Spinal cord (tissue), 10 donors: ENCODE measurements at places on chromosomes 5 and 9.

- DNase-seq = no peak
Measured at GRCh38 chr9:17587113-17587512, 8.2 kb downstream of the SH3GL2 start.

DNA sequence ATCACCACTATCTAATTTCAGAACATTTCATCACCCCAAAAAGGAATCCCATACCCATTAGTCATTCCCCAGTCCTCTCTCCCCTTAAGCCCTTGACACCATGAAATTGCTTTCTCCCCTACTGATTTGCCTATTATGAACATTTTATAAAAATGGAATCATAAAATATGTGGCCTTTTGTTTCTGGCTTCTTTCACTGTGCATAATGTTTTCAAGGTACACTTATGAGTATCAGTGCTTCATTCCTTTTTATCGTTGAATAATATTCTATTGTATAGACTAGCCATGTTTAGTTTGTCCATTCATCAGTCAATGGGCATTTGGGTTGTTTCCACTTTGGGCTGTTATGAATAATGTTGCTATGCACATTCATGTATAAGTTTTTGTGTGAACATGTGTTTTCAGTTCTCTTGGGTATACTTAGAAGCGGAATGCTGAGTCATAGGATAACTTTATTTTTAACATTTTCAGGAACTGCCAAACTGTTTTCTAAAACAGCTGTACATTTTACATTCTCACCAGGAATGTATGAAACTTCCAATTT is 40.4 kb upstream of the FGF1 start:
- DNase-seq = no peak

GRCh38 chr9:17165764-17166163 is 30.9 kb downstream of the CNTLN start:
- DNase-seq = no peak

GRCh38 chr5:123585871-123586270 is 73.9 kb downstream of the CSNK1G3 start:
- DNase-seq = no peak

- no peak for DNase-seq
Measured at GRCh38 chr5:67333171-67333570, 136.6 kb upstream of the CD180 start.

DNA sequence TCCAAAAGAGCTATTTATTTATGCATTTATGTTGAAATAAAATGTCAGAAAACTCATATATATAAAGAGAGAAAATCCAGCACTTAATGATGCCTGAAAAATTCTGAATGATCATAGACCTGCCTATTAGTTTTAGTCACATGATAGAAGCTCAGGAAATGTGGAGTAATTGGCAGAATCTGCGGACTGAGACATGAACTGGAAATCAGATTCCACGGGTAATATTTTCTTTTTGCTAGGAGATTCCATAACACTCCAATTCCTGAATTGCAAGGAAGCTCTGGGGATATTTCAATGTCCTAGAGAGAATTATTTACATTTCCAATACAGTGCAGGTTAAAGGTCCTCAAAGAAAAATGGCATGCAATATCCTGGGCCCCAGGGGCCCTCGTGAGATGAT is 778.8 kb downstream of the SEMA5A start:
- no peak for DNase-seq

DNA sequence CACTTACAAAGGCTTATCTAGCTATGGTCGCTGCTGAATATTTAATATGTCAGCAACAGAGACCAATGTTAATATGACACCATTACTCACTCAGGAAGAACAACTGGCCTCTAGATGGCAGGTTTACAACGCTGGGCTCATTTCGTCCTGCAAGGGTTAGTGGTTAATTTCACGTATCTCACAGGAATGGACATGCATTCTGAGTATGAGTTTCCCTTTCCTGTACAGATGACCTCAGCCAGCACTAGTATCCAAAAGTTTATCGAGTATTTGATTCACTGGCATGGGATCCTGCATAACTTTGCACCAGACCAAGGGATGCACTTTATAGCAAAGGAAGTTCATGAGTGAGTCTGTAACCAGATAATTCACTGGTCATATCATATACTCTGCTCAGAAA is 8.7 kb upstream of the TRPC7 start:
- no peak for DNase-seq

GRCh38 chr5:58615972-58616371 is 33.1 kb downstream of the RAB3C start:
- DNase-seq = no peak

DNA sequence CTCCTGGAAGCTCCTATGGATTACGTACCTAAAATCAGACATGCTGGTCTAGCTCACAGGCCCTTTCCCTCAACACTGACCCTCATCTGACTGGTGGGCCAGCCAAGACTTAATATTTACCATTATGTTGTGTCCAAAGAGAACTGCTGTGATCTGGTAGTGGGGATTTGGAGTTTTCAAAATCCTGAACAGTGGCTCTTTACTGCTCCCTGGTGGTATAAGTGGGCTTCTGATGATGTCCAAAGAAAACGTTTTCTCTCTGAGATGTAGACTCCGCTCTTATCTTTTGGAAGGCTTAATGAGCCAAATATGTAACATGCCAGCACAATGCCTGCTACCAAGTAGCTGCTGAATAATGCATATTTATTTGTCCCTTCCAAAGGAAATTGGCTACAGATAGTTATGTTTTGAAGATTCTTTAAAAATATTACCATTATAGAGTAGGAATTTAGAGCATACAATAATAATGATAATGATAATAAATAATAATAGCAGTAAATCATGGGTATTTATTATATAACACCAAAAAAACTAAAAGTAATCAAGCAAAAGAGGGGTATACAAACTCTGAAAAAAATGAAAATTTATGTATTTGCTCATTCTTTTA is 406.6 kb upstream of the TNC start:
- DNase-seq = peak; percentile 74

DNA sequence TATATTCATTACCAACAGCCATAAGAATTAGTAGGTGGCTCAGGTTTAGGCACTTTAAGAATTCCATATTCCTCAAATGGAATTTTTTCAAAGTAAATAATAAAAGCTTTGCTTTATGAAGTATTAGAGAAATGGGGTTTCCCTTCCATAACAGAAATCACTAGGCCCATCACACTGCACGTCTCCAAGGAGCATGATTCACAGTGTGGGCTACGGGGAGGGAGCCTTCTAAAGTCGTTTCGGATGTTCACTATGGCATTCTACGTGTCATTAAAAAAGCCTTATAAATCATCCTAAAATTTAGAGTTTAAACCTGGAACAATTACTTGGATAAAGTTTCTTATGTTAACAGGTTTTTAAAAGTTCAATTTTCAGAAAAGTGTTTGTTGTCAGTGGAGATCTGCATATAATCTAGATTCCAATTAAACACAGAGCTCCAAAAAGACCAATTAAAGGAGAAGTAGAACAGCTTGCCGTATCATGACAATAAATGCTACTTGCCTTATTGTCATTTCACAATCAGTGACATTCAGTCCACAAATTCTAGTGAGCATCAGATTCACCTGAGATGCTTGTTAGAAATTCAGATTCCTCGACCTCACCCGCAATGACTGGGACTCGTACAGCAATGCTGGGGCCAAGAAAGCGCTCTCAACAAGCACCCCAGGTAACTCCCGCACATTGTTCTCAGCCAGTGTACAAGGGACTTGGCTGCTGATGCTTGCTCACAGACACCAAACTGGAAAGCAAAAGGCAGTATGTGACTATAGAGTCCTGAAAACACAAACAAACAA is 115.7 kb downstream of the NFIB start:
- no peak for DNase-seq

DNA sequence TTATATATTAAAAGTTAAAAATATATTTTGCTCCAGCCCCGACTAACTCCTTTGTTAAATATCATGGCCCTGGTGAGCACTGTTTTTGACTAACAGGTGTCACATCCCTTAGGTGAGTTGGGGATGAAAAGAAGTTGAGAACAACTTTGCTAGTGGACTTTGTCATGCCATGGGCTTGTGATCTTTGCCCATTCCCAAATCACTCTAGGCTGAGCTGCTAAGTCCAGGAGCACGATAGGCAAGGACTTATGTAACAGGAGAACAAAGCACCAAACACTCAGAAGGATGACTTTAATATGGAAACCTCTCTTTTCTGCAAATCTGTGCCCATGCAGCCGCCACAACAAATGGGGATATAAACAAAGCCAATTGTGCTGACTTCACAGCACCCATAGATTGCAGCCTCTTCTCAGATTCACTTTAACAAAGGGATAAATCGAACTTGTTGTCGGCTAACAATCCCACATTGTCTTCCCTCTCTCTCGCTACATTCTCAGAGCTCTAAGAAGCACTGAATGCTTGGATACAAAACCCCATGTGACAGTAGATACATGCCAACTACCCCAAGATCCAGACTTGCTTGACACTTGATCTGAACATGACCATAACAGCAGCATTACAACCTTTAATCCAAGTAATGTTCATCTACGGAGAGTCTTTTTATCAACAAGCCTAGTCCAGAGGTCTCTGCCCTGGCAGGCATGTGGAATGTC is 86.8 kb upstream of the CD180 start:
- DNase-seq = no peak

DNA sequence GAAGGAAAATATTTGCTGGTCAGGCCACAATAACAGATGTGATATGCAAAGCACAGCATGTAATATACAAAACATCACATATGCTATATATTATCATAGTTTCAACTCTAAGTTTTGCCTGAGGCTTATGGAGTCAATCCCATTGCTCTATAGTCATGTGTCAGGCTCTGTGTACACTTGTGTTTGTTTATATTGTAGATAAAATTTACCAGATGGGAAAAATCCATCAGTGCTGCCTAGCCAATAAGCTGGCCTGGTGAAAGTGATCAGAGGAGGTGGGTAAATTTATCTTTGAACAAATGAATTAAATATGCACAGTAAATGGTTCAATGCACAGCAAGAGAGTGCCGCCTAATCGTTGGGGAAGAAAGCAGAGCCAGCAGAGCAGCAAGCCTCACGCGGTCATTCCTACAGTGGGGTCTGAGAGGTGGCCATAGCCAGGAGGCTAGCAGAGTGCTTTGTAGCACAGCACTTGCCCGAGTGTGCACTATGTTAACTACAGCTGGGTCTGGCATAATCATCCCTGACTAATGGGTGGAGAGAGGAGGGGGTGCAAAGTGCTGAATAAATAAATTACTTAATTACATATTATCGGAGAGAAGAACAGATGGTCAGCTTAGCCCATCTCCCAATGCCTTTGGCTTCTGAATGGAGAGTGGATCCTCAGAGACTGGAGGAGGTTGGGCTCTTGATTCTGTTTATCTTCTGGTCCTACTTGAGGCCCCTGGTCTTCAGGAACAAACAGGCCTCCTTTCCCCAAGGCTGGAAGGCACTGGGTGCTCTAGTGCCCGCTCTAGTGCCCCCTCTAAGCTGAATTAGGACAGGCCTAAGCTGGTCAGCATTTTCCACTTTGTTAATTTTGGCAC is 153.5 kb downstream of the MAT2B start:
- DNase-seq = no peak

DNA sequence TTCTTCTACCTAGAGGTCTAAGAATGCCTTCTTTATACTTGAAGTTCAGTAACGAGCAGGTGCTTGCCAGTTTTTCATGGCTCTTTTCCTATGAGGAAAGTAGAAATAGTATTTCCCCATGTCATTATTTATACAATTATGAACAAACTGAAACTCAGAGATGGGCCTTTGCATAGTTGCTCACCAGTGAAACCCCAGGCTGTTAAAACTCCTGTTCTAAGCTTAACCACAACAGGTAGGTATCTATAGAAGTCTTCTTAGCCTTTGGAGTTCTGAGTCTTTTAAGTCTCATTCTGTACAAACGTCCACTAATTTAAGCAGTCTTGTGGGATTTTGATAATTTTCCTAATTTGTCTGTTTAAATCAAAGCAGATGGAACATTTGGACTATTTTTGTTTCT is 90.1 kb downstream of the STARD4 start:
- peak; percentile 7 for DNase-seq

GRCh38 chr5:142561486-142562097 is 124.3 kb downstream of the FGF1 start:
- DNase-seq = no peak

DNA sequence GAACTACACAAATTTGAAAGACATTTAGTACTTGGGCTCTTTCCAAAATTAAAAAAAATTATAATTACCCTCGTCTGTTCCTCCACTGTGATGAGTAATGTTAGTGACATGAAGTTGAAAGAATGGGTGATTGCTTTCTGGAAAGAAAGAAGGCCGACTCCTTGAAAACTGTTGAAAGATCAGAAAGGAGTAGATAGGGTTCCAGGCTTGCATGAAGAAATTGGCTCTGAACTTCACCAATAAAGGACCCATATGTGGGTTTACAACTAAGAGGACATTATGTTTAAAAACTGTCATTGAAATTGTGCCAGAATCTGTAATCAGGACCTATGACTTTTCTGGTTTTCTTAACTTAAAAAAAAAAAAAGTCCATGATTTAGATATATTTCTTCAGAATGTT is 20.7 kb upstream of the MOCS2 start:
- DNase-seq = no peak

DNA sequence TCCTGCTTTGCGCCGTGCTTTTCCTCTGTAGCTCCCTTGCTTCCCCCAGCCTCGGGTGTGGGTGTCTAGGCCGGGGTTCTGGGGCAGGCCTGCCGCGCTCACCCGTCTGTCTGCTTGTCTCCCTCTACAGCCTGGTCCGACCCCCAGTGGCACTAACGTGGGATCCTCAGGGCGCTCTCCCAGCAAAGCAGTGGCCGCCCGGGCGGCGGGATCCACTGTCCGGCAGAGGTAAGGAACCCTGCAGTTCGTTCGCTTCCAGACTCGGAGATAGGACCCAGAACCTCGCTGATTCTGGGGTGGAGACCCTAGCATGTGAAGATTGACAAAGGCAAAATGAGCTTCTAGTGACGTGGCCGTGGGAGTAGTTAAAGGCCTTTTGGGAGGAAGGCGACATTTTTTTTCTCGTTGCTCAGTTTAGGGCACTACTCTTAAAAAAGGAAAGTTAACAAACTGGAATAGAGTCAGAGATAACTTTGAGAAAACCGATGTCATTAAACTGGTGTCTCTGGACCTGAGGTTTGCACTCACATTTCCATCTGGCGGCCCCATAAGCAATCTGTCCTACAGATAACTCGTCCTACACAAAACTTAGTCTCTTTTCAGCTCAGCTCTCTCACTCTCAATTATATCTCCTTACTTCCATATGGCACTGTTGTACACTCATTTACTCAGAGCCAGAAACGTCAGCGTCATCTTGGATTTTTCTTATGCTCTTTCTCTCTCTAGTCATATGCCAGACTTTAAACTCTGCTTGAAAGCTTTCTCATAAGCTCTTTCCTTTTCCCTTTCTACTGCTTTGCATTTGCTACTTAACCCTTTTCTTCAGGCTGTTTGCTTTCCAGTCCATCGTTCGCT is 561 bp downstream of the SEC61B start:
- DNase-seq = no peak

DNA sequence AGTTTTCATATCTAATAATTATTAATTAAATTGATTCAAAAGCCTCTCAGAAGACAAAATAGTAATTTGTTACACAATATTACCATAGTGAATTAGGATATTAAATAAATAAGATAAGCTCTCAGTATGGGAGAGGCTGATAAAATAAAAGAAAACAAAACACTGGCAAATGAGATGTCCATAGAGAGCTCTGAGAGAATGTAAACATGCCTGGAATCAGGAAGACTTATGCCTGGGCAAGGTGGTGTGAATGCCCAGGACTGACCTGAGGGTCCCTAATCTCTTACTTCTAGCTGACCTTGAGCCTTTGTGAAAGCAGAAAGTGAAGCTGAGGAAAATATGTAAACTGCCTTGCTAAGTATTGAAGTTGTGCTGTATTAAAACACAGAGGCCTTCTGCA is 616.5 kb downstream of the PTPRD start:
- no peak for DNase-seq

- no peak for DNase-seq
Measured at GRCh38 chr5:41956943-41957342, 31.9 kb downstream of the FBXO4 start.

GRCh38 chr9:128091144-128091543 is 23.1 kb downstream of the SLC25A25 start:
- peak; percentile 99 for DNase-seq
